ENCODE measurements at places on chromosomes 12 and 14.
A peak's percentile ranks its signal among the peaks of the same experiment; 100 is the strongest.

- no peak for DNase-seq
These were observed 36.4 kb downstream of the CPNE8 start for GRCh38 chr12:38869036-38869435.

GRCh38 chr12:105220929-105221290 lies 15.1 kb downstream of the APPL2 start:
- DNase-seq = no peak

DNA sequence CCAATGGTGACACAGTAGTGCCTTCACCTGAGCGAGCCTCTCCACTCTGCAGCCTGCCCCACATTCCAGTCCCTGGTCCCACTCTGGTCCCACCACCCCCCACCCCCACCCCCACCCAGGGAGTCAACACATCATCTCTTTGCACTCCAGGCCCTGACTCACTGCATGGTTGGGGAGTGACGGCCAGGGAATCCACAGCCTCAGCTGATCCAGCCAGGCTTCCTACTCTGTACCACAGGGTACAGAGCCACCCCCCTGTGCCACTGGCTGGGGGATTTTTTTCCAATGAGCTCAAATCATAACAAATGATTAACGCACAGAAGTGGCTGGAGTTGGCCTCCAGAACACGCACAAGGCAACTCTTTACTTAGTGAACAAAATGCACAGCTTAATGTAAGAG lies 233.7 kb downstream of the NTF3 start:
- peak; percentile 72 for DNase-seq

- DNase-seq = no peak
These were observed 39.0 kb downstream of the LRRK2 start for GRCh38 chr12:40263616-40264409.

GRCh38 chr14:73402579-73402978 lies 55.8 kb downstream of the NUMB start:
- DNase-seq = no peak

GRCh38 chr12:112759786-112760185 lies 31.8 kb upstream of the RPH3A start:
- no peak for DNase-seq

DNA sequence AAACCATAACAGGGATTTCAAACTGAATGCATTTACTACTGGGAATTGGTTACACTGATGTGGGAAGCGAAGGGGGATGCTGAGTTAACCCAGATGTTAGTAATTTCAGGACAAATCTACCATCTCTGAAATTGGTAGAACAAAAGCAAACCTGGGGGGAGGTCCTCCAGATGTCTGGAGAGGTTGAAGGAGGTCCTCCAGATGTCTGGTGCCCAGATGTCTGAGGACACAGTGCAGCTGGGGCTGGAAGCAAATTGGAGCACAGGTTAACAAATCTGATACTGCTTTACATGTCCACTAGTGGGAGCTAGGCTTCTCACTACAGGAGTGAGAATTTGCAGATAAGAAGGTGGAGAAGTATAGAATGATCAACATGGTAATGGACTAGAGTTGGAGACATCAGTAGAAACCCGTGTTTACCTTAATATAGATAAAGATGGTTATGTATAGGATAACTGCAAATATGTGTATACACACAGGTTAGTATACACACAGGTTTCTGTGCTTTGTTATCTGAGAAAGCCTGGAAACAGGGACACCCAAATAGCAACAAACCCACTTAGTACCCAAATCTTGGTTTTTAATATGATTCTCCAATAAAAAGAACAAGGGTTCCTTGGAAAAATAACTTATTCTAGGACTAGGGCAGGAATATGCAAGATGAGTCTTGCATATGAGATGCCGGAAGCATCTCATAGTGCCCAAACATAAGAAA lies 162.5 kb downstream of the C12orf50 start:
- no peak for DNase-seq

- peak; percentile 82 for DNase-seq
These were observed 2.4 kb upstream of the KRT7 start for GRCh38 chr12:52230364-52231281.

GRCh38 chr12:3928538-3929184 lies 55.5 kb upstream of the PARP11 start:
- no peak for DNase-seq

- DNase-seq = peak; percentile 33
These were observed 39.9 kb upstream of the MDGA2 start for GRCh38 chr14:47715330-47715729.

All from astrocyte (in vitro differentiated cells and primary cell).